ENCODE measurements at places on chromosomes 4 and X. TPM values are rescaled to one million over a fixed set of nuclear protein-coding genes. Genes with fewer than 3 reads are reported as not detected.

DNA sequence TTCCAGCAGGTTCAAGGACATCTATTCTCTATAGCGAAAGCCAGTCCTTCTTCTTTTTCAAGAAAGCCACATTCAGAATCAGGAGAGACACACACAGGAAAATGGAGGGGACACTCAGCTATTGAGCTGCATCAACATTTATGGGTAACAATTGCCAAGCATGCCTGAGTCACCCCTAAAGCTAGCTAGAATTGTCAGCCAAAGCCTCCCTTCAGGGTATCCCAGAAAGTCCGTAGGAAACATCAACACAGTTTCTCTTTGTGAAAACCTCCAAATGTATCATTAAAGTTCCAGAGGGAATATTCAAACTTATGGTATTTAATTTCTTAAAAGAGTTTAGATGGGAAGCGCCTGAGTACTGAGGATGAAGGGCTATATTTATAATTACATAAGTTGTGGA, 331.1 kb upstream of the SLC7A11 start:
- no peaks in the 10 kb centered on the region for H3K27me3 ChIP-seq
- H3K4me1 ChIP-seq, result no peaks in the 10 kb centered on the region
- H3K27ac ChIP-seq, result no peak overlapping the region
- H3K36me3 ChIP-seq, result no peaks in the 10 kb centered on the region

- no peaks in the 10 kb centered on the region for H3K36me3 ChIP-seq
- H3K4me3 ChIP-seq, result no peak overlapping the region
- DNase-seq, result no peak
These were observed 2.1 kb upstream of the NSG1 start for GRCh38 chr4:4384837-4385236.

- H3K27me3 ChIP-seq, result no peaks in the 10 kb centered on the region
- H3K4me3 ChIP-seq, result no peak overlapping the region
- DNase-seq, result no peak
These were observed 8.5 kb upstream of the ARMCX2 start for GRCh38 chrX:101668143-101668542.

GRCh38 chrX:153993978-153994377, 21.4 kb downstream of the TMEM187 start:
- H3K4me3 ChIP-seq, result no peak overlapping the region
- H3K27me3 ChIP-seq, result peaks cover 16% of the 10 kb centered on the region

Gene SPANXA1
- 0.09 TPM for total RNA-seq

Measured in thymus (tissue), 14 donors.